ENCODE measurements at places on chromosomes 7 and 10.

DNA sequence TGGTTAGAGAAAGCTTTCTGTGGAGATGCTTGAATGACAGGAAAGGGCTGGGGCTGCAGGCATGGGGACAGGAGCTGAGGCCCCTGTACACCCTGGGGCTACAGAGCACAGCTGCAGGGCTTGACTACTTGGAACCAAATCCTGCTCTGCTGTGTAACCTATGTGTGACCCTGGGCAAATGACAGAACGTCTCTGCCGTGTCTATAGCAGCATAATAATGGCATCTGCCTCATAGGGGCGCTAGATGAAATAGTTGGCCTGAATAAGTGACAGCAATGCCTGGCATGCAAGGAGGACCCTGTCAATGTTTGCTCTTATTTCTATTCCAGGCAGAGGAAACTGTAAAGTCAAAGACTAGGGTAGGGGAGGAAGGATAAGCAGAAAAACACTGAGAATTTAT lies 254.0 kb downstream of the USP6NL start:
- DNase-seq, result no peak

DNA sequence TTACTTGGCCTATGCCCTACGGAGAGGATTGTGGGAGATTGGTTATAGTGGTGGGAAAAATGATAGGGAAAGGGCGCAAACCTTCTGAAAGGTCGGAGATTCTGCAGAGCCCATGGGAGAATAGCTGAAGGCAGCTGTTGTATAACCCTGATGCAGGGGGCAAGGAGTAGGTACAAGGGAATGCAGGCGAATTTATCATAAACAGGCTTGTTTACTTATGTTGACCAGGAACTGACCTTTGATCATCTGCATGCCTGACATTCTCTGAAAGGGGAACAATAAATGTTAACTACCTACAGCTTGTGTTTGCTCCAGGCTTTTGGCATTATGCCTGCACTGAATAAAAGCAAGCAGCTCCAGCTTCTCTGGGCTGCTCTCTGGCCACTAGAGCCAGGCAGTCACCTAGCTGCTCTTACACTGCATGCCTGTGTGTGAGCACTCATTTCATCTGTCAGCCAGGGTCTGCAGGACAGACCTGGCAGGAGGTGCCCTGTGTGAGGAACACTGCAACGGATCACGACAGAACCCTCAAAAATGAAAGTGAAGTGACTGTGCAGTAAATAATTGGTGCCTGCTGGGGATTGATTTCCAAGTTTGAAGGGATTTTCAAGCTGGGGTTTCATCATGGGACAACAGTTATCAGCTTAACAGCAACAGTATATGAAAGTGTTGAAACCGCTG lies 31.1 kb upstream of the ABCA13 start:
- no peak for DNase-seq

DNA sequence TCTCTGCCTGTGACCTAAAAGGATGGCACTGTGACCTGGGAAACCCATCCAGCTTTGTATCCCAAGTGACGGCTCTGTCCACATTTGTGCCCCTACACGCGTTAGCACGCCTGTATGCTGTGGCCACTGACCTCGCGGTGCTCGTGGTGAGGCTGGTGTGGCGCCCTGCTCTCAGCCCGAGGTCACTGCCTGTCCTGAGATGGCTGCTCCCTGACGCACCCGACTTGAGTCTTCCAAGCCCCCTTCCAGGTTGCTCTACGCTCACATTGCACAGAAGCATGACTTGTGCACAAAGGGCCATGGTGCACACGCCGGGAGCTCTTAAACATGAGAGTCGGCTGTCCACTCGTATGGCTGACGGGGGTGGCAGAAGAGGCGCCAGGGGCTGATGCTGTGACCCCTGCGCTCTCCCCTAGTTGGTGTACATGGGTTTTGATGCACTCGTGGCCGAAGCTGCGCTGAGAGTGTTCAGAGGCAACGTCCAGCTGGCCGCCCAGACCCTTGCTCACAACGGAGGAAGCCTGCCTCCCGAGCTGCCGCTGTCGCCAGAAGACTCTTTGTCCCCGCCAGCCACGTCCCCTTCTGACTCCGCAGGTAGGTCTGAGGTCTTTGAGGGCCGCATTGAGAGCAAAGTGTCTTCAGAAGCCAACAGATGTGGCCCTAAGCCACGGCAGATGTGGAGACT lies 33.5 kb downstream of the WDR86 start:
- DNase-seq, result no peak

GRCh38 chr10:42962110-42962901 lies 114.6 kb upstream of the RET start:
- DNase-seq, result no peak

GRCh38 chr7:66859794-66860645 lies 61.0 kb upstream of the TMEM248 start:
- DNase-seq, result peak; percentile 70

- no peak for DNase-seq
Measured at GRCh38 chr10:123897146-123897545, 5.5 kb upstream of the CPXM2 start.

DNA sequence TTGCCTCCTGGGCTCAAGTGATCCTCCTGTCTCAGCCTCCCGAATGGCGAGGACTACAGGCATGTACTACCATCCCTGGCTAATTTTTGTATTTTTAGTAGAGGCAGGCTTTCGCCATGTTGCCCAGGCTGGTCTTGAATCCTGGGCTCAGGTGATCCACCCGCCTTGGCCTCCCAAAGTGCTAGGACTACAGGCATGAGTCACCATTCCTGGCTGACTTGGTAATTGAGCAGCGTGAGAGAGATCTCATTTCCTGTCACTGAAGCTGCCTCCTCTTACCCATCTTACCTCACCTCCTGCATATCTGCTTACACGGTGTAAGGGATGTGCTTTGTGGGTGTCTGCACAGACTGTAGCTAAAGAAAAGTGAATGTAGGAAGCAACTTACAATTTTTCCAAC lies 9.7 kb downstream of the IFIT3 start:
- DNase-seq, result peak; percentile 52

GRCh38 chr10:91941426-91941825 lies 17.9 kb downstream of the BTAF1 start:
- DNase-seq, result no peak

GRCh38 chr10:70300461-70300860 lies 16.7 kb upstream of the NPFFR1 start:
- DNase-seq, result no peak

GRCh38 chr7:115125312-115125711 lies 203.4 kb downstream of the MDFIC start:
- DNase-seq, result no peak

- DNase-seq, result no peak
Measured at GRCh38 chr7:30396389-30396788, 82.2 kb downstream of the NOD1 start.

- peak; percentile 84 for DNase-seq
Measured at GRCh38 chr10:101050208-101051069, 11.3 kb upstream of the KAZALD1 start.

- DNase-seq, result no peak
Measured at GRCh38 chr10:119370972-119371703, 163.8 kb downstream of the GRK5 start.

DNA sequence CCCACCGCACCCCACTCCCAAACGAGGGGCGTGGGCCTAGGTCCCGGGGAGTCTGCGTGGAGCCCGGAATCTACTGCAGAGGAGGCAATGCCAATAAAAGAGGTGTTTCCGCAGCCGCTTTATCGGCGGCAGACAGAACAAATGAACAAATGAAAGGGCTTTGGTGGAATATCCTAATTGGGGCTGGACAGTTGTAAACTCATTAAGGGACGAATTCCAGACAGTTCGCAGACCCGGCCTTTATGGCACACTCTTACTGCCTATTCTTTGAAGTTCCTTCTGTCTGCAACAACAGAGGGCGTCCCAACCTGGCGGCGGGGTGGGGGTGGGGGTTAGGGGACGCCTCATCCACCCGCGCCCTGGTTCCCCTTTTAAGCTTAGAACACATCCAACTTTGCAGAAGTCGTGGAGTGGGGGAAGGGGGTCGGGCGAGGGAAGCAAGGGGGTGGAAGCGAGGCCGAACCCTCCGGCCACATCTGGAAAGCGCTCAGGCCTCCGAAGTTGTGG lies 4.1 kb downstream of the HOXA9 start:
- DNase-seq, result no peak

DNA sequence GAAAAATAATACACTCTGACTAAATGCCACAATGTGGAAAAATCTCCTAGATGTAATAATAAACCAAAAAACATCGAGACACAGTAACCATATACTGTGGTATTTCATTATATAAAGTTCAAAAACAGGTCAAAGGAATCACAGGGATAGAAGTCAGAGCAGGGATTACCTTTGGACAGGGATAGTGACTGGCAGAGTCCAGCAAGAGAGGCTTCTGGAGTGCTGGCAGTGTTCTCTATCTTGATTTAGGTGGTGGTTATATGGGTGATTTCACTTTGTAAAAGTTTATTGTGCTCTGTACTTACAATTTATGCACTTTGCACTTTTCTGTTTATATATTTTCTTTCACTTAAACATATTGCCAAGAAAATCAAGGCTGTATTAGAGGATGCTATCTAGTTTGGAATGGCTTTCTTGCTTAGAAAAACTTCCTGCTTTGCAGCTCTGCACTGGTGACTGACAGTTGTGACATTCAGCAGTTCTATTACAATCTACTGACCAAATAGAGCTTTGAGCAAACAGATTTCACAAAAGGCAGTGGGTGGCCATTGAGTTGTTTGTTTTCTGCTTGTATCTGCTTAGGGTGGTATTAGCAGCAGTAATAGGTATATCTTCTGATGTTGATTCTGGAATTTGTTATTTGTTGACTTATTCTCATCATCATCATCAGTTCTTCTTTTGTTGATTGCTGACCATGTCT lies 263.6 kb upstream of the LRGUK start:
- no peak for DNase-seq

DNA sequence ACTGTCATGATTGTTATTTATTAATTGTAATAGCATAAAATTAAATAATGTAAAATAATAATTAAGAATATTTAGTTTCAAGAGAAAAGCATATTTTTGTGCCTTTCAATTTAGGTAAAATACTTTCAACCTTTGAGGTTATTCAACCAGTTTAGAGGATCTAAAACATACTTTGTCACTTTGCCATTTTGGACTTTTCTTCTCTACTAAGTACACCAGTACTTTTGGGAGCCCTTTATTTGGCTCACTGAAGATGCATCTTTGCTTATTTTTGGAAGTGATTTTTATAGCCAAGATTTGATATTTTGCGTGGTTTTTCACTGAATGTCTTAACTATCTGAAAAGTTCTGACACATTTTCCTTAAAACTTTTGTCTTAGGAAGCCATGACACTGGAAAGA lies 860.5 kb downstream of the SORCS1 start:
- no peak for DNase-seq

- no peak for DNase-seq
Measured at GRCh38 chr10:121566755-121567154, 31.5 kb downstream of the FGFR2 start.

Data from activated CD4-positive, alpha-beta T cell treated with anti-CD3 and anti-CD28 coated beads for 48 hours (primary cell).